ENCODE measurements at places on chromosomes 1 and 21.

GRCh38 chr1:3869751-3870301, 12.6 kb downstream of the DFFB start:
- no peak for DNase-seq

- no peak for DNase-seq
Measured at GRCh38 chr1:25468033-25468432, 37.3 kb downstream of the MACO1 start.

- no peak for DNase-seq
Measured at GRCh38 chr1:172340520-172340919, 80.0 kb upstream of the C1orf105 start.

DNA sequence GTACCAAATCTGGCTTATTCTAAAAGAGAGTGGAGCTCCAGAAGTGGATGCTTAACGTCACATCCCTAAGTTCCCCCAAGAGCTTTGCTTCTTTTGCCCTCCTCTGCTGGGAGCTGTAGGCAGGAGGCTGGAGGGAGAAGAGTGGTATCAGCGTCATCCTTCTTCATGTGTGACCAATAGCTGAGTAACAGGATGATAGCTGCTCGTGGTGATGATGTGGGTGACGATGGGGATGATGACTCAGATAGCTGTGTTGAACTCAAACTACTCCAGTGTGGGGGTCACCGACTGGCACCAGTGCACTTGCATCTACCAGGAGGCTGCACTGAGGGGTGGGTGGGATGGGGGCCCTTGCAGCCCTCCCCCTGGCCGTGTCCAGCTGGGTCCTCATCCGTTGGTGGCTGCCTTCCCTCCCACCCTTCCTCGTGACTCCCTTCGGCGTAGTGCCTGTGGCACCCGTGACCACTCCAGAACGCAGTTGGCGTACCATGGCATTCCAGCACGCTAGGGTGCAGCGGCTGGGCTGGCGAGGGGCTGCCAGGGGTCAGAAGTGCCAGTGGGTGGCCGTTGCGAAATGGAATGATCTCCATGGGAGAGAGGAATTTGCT, 1.1 kb downstream of the IGFN1 start:
- peak; percentile 66 for DNase-seq

DNA sequence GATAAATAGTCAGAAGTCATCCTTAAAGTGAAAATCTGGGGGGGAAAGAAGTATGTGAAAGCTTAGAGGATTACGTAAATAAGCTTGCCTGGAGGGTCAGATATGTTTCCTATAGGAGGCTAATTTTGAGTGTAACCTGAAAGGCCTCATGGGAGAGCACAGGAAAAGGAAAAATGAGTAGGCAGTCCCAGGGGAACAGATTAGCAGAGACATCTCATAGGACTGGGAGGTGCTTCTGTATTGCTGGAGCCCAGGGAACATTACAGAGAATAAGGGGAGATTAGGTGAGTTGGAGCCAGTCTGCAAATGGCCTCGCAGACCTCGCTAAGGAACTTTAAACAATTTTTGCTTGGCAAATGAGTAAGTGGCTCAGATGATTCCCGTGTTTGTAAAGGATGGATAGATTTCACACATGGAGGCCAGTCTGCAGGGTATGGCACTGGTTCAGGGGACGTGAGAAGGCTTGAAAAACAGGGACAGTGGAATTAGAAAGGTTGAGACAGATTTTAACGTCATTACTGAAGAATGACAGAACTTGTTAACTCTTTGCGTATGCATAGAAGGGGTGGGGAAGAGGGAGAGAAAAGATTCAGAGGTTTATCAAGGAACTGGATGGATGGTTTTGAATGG, 149.1 kb downstream of the GREM2 start:
- DNase-seq, result no peak

GRCh38 chr1:155277902-155278688, 832 bp downstream of the HCN3 start:
- peak; percentile 89 for DNase-seq

DNA sequence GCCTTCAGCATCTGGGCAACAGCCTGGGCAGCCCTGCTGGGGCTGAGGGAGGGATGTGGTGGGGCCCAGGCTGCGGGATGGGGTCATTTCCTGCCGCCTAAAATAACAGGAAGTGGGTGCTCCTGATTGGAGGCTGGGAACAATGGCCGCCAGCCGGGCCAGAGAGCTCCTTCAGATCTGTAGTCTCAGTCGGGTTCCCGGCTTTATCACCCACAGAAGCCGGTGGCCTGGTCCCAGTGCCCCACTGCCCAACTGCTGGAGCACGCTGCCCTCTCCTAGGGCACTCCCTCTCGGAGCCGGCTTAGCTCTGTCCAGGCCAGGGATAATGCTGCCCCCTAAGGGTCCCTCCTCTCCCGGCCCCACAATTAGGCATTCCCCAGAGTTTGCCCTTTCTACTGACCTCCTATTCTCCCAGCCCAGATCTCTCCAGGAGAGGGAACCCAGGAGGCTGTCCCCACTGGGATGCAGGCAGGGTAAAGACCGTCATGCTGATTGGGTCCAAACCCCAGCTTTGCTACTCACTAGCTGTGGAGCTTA, 5.1 kb downstream of the MAP7D1 start:
- peak; percentile 84 for DNase-seq

DNA sequence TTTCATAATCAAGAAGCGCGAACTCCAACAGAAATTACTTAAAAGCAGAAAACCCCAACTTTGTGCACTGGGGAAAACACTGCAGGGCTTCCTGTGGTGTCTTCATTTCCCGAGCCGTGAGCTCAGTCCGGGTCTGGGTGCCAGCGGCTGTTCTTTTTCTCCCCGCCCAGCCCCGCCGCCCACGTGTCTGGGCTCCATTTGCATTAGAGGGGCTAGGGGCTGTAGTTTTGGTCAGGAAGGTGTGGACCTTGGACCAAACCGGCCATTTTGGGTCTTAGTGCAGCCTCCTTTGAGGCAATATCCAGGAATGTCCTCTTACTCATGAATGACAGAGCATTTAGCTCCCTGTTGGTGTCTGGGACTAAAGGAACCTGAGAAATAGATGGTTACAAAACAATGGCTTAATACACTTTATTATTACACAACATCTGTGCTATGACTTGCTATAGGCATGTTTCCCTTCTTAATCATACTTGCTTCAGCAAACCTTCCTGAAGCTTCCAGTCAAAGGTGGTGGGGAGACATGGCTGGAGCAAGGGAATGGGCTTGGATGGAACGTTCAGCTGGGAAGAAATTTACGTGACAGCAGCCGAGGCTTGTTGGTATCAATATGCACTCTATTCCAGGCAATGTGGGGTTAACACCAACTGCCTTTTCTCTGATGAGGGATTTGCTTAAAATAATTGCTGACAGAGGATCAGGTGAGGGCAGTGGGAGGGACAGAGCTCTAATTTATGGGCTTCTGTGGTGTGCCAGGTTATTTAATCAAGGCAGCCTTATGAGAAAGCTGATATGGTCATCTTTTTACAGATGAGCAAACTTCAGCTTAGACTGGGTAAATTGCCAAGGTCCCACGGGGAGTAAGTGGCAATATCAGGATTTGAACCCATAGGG, 1.1 kb downstream of the AGTRAP start:
- DNase-seq, result no peak

GRCh38 chr1:212315907-212316306, 30.7 kb downstream of the PPP2R5A start:
- no peak for DNase-seq

GRCh38 chr1:44240802-44241671, 27.8 kb downstream of the DMAP1 start:
- no peak for DNase-seq

DNA sequence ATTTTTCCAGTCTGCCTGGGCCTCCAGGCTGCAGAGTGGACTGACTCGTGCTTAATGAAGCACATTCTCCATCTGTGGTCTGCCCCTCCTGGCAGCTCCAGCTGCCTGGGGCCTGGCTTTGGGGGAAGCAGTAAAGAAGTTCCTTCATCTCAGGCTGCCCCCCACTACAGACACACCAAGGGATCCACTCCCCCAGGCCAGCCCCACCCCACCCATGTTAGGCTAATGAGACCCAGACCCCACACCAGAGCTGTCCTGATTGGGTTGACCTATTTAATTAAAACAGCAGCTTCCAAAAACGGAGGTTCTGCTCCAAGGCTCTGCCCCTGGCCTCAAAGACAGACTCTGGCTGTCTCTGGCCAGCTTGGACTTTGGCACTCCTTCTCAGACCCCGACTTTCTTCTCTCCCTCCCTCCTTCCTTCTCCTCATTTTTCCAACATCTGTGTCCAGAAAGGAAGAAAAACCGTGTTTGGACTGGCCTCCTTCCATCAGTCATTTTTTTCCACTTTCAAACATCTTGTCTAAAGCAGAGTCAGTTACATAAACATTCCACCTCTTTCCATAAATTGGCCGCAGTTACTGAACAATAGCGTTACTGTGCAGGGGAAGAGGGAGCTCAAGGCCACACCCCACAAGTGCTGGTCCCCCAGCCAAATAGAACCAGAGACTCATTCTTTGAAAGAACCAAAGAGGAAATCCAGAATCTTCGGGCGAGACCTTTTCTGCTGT, 29.7 kb downstream of the SERTAD4 start:
- no peak for DNase-seq

- DNase-seq, result no peak
Measured at GRCh38 chr1:169048043-169048442, 58.4 kb upstream of the ATP1B1 start.

GRCh38 chr21:16248705-16249104, 518.9 kb downstream of the USP25 start:
- DNase-seq, result no peak

DNA sequence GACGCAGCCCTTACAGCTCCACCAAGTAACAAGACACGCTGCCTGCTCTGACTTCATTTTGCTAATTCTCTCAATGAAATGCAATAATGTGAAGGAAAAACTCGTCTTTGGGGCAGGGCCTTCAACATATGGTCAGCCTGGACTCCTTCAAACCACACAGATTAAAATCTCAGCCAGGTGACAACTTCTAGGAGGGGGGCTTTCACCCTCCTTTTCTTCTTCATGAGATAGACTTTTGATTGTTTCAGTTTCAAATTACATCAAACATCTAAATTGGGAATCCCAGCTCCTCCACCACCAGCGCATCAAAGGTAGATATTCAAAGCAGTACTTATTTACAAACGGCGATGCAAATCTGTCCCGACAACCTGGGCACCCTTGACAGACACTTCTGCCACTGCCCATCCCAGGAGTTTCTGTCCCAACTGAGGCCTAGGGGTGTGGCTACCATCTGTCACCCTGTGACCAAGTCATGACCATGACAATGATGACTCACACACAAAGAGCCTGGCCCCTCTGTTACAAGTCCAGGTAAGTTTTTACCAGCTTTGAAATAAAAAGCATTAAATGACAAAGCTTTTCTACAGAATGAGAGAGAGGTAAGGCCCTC, 29.7 kb downstream of the SSBP3 start:
- DNase-seq, result no peak

GRCh38 chr1:112040891-112041740, 51.6 kb upstream of the KCND3 start:
- no peak for DNase-seq

GRCh38 chr21:35868869-35869223, 191.5 kb downstream of the SETD4 start:
- no peak for DNase-seq

DNA sequence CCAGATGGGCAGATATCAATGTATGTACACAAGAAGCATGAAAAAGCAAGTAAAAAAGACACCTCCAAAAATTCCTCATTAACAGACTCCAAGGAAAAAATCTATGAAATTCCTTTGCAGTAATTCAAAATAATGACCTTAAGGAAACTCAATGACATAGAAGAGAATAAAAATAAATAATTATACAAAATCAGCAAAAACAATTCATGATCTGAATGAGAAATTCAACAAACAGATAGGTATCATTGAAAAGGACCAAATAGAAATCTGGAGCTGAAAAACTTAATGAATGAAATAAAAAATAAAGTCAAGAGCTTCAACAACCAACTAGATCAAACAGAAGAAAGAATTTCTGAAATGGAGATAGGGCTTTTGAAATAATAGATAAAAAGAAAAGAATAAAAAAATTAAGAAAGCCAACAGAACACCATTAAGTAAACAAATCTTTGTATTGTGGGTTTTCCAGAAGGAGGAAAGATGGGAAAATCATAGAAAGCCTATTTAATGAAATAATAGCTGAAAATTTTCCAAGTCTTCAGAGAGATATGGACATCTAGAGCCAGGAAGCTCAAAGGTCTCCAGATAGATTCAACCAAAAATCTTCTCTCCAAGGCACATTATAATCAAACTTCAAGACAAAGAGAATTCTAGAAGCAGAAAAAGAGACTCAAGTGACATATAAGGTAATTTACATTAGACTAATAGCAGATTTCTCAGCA, 52.0 kb upstream of the KCNK1 start:
- no peak for DNase-seq

DNA sequence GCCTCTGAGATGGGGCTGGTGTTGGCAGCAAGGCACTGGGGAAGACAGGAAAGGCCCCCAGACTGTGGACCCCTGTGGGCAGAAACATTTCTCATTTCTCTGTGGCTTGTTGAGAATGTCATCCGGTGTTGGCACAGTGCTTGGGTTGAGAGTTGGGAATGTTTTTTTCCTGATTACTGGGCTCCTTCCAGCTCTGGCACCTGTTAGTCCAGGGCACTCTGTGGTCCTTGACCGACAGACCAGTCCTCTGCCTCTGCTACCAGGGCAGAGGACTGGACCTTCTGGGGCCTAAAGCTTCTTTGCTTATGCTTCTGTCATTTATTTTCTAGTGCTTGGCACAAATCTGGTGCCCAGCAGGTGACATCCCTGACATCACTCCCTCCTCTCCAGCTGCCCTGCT, 4.8 kb upstream of the SPRR5 start:
- no peak for DNase-seq

DNA sequence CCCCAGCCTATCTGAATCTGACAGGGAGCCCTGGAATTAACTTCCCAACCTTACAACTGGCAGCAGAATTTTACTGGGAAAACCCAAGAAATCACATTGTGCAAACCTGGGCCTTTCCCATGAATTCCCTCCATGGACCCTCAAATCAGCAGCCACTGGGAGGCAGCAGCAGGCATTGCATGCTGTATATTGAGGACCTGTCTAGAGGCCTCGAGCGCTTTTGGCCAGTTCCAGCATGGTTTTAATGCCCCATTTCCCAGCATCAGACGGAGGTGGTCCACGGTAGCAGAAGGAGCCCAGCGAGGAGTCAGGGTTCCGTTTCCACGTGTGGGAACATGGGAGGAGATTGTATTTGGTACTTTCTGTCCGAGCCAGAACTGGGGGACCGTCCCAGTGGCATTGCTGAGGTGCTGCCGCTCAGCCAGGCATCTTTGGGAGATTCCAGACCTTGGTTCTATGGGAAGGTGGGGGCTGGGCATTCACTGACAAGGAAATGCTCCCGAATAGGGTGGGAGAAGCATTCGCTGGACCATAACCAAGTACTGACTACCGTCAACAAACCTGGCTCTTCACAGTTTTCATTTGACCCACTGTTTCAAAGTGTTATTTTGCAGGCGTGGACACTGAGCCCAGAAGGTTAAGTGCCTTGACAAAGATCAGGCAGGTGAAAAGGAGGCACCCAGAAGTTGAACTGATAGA, 15.9 kb downstream of the BMP8A start:
- no peak for DNase-seq

GRCh38 chr21:17501107-17502006, 11.5 kb upstream of the CXADR start:
- no peak for DNase-seq

- no peak for DNase-seq
Measured at GRCh38 chr1:40803447-40803846, 19.9 kb downstream of the KCNQ4 start.
